ENCODE measurements at places on chromosomes 5 and 9.

GRCh38 chr5:136506131-136506530 is 140.8 kb upstream of the TRPC7 start:
- DNase-seq = no peak

DNA sequence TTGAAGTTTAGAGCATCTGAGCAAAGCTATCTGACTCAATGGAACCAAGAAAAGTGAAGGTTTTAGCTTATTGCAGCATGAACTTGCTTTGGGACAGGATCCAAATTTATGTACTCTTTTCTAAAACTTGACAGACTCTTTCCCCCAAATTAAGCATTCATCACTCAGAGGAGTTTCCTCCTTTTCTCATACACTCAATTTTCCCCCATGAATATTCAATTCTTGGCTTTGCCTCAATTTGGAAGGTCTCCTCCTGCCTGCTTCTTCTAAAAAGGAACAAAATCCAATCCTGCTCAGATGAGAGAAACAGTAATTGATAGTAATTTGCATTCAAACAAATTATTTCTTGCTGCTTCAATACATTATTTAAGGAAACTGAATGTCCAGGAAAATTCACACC is 5.0 kb downstream of the ACTL7A start:
- no peak for DNase-seq

DNA sequence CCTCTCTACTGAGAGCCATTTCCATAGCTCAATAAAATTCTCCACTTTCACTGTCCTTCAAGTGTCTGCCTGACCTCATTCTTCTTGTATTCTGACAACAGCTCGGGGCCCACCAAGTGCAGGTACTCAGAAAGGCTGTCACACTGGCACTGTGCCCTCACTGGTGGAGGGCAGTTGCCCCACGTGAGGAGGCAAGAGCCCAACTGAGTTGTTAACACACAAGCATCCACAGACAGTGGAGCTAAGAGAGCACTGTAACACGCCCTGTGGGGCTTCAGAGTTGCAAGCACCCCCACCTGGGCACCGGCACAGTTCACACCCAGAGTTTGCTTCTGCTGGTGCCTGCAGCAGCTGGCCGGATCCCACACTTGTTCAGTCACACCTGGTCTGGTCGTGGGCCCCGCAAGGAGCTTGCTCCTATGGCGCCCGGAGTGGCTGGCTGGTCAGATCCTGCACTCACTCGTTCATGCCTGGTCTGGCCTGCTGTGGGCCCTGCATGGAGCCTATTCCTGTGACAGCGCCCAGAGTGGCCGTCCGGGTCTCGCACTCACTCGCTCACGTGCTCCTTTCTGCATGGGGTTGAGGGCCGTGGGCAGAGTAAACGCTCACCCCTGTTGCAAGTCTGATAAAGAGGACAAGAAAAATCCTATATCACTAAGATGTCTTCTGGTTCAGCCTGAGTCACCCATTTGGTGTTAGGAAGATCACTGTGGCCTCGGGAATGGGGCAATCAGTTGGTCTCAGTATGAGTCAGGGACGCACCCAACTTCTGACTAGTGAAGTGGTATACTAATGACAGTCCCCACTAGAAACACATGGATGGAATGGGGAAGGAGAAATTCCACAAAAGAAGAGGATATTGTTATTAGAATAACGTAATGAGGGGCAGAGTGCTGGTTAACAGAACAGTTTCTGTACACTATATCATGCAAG is 87.0 kb upstream of the CCNH start:
- DNase-seq = no peak

DNA sequence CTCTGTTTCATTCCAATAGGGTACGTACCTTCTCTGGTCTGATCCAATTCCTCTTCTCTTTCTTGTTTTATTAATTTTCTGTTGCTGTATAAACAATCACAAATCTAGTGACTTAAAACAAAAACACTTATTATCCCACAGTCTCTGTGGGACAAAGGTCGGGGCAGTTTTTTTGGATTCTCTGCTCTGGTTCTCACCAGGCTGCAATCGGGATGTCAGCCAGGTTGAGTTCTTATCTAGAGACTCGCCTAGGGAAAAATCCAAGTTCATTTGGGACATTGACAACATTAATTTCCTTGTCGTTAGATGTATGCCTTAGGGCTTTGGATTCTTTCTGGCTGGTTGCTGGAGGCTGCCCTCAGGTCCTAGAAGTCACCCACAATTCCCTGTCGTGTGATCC is 430.5 kb upstream of the RORB start:
- no peak for DNase-seq

DNA sequence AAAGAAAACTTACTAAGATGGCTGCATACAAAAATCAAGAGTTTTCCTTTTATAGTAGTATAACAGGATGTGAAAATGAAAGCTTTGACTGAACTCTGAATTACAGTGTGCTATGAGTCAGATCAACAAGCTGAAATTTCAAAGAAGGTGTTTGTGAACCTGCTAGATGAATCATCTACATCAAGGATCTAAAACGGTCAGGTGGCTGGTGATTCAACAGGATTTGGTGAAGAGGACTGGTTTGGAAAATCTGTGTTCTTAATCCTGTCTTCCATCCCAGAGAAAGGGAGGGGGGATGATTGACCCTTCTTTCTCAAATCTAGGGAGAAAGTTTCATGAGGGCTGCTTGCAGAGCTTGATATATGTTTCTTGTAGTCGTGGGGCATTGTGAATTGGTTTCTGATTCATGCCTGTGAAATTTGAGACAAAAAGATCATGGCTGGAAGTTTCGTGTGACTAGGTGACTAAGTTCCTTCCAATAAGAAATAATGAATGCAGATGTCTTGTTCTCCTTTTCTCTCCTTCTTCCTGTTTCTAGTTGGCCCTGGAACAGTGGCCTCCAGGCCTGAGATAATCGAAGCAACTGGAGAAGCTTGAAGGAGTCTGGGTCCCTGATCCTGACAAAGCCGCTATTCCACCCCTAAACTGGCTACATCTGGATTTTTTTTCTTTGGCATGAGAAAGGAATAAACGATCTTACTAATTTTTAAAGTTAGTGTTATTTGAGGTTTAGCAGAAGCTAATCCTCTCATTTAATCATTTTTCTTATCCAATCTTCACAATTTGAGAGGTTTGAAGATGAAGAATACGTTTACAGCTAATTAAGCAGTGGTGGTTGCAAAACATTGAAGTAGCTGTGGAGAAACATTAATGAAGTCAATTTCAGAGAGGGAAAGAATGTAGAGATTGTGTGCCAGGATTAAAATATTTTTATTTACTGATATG is 67.2 kb downstream of the MRPS30 start:
- no peak for DNase-seq

GRCh38 chr5:139149477-139150199 is 48.5 kb downstream of the SIL1 start:
- peak; percentile 78 for DNase-seq

- no peak for DNase-seq
Measured at GRCh38 chr9:121718501-121718900, 67.1 kb downstream of the DAB2IP start.

DNA sequence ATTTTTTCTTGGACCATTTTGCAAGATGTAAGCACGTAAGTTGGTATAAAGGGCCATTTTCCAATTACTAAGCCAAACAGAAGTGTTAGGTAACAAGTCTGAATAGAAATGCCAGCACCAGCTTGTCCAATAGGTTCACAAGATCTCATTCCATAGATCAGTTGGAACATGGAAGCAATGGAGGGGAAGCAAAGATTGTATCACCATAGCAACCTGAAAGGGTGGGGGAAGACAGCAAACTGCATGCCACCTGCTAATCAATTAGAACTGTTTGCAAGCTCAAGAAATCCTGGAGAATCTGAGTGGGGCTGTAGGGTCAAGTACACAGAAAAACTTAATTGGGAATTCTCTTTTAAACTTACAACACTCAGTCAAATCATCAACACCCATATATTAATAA is 264.9 kb upstream of the EFNA5 start:
- DNase-seq = no peak

GRCh38 chr9:76759732-76760131 is 4.5 kb upstream of the PCA3 start:
- no peak for DNase-seq

GRCh38 chr5:136998854-136999357 is 500.2 kb downstream of the SPOCK1 start:
- no peak for DNase-seq

DNA sequence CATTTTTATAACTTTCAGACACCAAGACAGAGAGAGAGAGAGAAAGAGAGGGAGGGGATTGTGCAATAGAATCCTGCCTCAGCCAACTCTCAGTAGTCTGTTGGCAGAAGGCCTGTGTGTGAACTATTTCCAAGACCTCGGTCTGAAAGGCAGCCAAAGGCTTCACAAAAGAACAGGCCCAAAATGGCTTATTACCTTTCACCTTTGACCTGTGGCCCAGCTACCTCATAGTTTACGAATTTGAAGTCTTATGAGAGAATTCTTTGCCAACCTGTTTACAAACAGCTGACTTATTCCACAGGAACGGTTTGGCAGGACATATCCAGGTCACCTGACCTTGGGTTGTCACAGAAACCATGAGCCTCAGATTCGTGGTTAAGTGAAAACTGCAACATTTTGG is 48.6 kb downstream of the NR2F1-AS1 start:
- no peak for DNase-seq

DNA sequence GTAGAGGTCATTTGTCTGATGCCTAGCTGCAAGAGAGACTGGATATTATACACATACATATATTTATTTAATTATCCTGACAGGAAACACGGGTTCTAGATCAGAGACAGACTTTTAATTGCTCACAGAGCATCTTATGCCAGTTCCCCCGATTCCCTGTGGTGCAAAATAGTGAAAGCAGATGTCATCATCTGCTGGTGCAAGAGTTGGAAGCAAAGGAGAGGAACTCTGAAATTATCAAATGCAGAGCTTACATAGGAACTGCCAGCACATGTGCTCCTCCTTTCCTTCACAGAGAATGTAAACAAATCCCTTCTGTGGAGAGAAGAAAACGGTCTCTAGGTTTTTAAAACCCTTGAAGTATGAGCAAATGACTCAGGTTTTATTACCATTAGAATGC is 69.3 kb downstream of the DTWD2 start:
- DNase-seq = no peak

DNA sequence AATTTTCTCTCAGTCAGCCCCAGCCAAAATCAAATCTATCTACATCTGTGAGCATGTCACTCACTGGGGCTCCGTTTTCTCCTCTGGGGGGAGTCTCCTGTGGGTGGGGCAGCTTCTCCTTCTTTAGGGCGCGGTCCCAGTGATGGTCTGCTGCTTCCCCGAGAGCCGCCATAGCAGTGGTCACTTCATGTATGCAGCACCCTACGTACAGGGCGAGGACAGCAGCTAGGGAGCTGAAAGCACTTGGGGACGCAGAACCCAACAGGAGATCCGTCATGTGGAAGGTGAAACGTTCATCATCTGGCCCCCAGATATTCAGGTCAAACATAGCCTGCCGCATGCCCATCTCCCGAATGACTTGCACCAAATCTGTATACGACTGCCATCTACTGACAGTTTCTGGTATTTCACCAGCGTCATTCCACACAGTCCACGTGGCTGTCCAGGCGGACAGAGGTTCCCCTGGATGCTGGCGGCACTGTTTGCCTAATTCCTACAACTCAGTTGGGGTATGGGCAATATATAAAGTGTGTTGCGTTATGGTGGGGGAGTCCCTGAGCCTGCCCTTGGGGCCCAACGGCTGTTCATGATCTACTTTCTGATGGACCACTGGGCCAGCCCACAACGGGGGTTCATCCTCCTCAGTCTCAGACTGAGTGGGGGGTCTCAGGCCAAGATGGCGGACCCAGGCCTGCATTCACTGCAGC is 795.0 kb downstream of the EFNA5 start:
- DNase-seq = peak; percentile 43

DNA sequence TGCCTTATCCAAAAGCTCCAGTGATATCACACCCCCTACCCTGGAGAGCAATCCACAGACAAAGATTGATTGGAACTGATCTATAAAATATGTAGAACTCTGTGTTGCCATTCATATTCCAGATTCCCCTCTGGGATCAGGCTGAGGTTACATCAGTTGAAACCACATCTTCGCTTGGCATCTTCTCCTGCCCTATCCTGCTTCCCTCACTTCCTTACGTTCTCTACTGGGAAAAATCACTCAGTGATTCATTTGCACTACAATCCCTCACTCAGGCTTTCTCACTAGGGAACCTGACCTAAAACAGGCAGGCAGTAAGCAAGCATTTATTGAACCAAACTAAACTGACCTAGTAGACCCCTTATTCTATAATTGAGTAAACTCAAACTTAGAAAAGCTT is 111.7 kb downstream of the ESM1 start:
- no peak for DNase-seq

DNA sequence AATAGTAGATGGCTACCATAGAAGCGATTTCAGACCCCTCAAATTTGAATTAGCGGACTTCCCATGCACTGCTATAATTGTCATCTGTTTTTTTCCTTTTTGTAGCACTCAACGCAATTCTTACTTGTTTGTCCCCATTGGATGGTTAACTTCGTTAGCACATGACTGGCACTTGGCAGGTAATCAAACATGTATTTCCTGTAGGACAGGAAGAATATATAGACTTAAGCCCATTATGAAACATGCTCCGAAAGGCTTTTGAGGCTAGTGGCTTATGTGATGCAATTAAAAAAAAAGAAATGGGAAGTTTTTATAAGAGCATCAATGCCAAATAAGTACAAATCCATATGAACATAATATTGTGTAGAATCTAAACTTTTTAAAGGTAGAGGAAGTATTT is 301.2 kb downstream of the PSAT1 start:
- no peak for DNase-seq

GRCh38 chr9:7976167-7976755 is 176.7 kb upstream of the DMAC1 start:
- peak; percentile 81 for DNase-seq

DNA sequence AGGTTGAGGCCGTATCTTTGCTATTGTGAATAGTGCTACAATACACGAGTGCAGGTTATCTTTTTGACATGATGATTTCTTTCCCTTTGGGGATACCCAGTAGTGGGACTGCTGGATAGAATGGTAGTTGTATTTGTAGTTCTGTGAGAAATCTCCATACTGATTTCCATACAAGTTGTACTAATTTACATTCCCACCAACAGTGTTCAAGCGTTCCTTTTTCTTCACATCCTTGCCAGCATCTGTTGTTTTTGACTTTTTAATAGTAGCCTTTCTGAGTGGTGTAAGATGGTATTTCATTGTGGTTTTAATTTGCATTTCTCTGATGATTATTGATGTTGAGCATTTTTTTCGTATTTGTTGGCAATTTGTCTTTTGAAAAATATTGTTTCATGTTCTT is 41.4 kb downstream of the CNOT6 start:
- DNase-seq = no peak

- no peak for DNase-seq
Measured at GRCh38 chr5:134127376-134127861, 12.9 kb downstream of the TCF7 start.

DNA sequence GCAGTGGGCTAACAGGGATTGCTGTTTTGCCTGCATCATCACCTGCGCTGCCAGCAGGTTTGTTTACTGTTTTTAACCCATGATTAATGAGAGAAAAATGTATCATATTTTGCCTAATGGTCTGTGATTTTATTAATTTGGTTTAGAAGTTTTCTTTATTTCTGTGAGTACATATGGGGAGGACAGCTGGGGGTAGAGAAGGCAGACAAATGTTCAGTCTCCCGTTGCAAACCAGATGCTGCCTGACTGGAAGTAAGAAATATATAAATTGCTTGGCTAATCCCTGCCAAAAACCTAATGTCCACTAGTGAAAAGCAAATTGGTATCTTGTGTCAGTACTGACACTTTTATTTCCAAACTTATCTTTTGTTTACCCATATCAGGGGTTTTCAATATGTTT is 1766.1 kb upstream of the C9orf72 start:
- no peak for DNase-seq

All from hematopoietic multipotent progenitor cell treated with erythropoietin and hydrocortisone succinate and interleukin-3 and kit ligand, for 8 days (in vitro differentiated cells).